ENCODE measurements at places on chromosomes 3 and 15.

- no peak for DNase-seq
Measured at GRCh38 chr3:45041666-45042065, 15.6 kb downstream of the CLEC3B start.

- no peak for DNase-seq
Measured at GRCh38 chr3:11953778-11954177, 50.4 kb upstream of the SYN2 start.

DNA sequence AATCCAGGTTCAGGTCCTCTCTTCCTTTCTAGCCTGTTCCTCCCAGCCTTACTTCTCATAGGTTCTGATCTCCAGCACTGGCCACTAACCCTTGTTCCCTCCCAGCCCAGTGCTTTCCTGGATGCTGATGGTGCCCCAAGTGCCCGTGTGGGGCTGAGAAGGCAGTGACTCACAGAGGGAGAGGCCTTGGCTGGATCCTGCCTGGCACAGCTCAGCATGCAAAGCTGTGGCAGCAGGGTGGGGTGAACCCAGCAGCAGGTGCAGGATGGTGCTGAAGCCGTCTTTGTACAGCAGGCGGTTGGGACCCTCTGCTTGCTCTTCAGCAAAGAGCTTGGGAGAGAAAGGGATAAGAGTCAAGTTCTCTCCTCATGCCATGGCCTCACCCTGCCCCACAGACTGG is 7.6 kb downstream of the LPCAT4 start:
- no peak for DNase-seq

- DNase-seq: peak; percentile 60
Measured at GRCh38 chr3:110314512-110315114, 757.0 kb upstream of the NECTIN3 start.

DNA sequence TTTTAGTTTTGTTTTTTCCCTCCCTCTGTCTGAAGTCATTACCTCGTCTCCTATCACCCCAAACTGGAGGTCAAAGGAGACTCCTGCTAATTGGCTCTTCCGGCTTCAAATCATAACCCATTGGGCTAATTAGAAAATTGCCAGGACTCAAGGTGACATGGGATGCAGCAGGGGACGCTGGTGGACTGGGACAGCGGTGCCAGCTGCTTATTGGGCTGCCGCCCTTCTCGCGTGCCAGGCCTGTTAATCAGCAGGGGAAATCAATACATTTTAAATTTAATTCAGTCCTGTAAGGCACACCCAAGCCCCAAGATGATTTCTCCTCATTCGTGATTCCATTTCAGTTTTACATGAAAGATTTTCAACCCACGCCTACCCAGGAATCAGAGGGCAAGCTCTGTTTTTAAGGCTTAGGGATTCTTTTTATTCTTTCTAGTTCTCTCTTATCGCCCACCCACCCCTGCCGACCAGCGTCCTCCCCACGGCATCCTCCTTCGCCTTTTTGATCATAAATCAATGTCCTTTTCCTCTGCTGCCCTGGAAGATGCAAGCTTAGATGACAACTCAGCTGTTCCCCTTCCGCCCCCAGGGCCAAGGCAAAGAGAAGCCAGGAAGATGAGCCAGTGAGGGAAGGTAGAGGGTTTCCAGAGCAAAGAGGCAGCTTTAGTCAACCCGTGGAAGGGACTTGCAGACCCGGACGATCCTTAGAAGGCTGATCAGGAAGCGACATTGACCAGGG is 329.6 kb downstream of the UACA start:
- peak; percentile 43 for DNase-seq

DNA sequence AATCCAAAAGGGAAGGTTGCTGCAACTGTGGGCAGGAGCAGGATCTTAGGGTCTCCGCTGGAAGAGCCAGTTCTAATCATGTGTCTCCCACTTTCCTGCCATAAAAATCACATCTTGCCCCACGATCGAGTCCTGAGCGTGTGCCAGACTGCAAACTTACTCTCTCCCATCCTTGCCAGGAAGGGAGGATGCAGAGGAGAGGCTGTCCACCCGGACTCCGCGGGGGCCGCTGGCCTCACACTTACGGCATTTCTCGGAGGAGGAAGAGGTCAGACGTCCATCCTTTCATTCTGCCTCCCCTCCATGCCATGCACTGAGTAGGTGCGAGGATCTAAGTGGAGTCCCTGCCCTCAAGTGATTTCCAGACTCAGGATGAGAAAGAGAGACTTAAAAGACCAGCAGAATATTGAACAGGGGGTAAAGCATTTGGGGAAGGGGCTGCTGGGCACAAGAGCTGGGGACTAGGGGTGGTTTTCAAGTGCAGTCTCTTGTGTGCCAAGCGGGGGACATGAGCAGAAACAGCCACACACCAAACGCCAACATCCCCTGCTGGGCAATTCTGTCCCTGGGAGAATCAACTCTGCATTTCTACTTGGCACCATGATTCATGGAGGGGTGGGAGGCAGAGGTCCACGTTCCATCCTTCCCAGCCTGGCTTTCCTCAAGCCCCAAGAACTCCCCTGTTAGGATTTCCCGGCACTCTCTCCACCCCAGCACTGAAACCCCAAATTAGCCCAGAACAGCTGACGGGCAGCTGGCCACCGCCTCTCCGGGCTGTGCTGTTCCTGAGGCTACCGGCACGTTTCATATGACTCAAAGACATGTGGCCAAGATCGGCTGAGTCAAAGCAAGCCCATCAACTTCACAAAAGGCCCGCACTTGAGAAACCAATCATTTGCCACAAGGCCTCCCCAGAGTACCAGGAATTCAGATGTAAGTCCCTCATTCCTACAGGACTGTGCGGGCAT is 11.6 kb downstream of the OXTR start:
- DNase-seq: no peak

- peak; percentile 34 for DNase-seq
Measured at GRCh38 chr3:141237701-141238521, 6.3 kb downstream of the PXYLP1 start.

DNA sequence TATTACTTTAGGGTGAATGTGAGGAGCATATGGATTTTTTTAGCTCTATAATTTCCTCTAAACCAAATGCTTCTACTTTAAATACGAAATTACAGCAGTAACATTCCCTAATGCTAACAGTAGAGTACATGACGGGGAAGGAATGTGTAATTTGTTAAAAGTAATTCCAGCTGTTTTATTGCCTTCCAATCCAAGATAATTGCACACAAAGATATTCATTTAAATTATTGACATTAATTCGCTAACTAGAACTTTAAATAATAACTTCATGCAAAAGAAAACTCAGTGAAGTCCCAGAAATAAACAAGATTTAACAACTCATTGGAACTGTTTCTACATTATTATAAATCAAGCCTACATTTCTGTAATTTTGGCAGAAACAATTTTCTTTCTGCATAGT is 261.4 kb upstream of the CFAP20DC start:
- no peak for DNase-seq

DNA sequence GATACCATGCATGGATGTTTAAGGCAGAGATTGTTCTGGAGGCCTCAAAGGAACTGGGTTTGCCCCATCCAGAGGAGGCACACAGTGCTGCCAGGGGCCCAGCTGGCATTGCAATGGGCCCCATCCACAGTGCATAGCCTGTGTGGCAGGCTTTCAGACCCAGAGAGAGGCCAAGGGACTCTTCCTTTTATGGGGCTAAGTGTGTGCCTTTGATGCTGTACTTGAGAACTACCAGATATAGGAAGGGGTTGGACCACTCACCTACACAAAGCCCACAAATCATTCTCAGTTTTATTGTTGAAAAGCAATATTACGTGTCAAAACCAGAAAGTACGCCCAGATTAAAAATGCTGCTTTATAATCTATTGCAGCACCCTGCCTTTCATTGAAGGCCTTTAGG is 134.9 kb downstream of the EPHB1 start:
- no peak for DNase-seq

DNA sequence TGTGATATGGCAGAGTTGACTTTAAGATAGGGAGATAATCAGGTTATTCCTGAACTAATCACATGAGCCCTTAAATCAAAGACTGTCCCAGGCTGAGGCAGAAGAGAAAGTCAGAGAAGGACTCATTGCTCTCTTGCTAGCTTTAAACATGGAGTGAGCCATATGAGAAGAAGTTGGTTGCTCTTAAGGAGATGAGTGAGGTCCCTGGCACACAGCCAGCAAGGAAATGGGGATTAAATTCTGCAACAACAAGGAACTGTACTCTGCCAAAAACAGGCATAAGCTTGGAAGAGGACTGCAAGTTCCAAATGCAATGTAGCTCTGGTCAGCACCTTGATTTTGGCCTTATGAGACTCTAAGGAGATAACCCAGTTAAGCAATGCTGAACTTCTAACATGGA is 457.0 kb downstream of the PLOD2 start:
- no peak for DNase-seq

GRCh38 chr3:65666448-65667091 is 372.1 kb downstream of the MAGI1 start:
- DNase-seq: no peak
